T-helper 1 cell treated with Interleukin-12 subunit alpha and Interleukin-12 subunit beta and Interleukin-4 antibody, amounts not matched to agents 30 ng/mL and 1 ng/mL, for 36 hours (primary cell): ENCODE measurements at places on chromosomes 12 and 14. TPM values are rescaled to one million over a fixed set of nuclear protein-coding genes. Genes with fewer than 3 reads are reported as not detected.

The CCDC196 gene
- total RNA-seq: not detected in 2 replicates

The LIN7A gene
- total RNA-seq: 0.96 and 1.5 TPM in 2 replicates

The DHRS2 gene
- 2.9 and 4.2 TPM in 2 replicates for total RNA-seq

The IGFBP6 gene
- not detected in 2 replicates for total RNA-seq

The GUCY2C gene
- not detected in 2 replicates for total RNA-seq
